ENCODE measurements at places on chromosomes 16 and 17.

GRCh38 chr16:27429330-27429871, 27.4 kb downstream of the IL21R start:
- DNase-seq = no peak

DNA sequence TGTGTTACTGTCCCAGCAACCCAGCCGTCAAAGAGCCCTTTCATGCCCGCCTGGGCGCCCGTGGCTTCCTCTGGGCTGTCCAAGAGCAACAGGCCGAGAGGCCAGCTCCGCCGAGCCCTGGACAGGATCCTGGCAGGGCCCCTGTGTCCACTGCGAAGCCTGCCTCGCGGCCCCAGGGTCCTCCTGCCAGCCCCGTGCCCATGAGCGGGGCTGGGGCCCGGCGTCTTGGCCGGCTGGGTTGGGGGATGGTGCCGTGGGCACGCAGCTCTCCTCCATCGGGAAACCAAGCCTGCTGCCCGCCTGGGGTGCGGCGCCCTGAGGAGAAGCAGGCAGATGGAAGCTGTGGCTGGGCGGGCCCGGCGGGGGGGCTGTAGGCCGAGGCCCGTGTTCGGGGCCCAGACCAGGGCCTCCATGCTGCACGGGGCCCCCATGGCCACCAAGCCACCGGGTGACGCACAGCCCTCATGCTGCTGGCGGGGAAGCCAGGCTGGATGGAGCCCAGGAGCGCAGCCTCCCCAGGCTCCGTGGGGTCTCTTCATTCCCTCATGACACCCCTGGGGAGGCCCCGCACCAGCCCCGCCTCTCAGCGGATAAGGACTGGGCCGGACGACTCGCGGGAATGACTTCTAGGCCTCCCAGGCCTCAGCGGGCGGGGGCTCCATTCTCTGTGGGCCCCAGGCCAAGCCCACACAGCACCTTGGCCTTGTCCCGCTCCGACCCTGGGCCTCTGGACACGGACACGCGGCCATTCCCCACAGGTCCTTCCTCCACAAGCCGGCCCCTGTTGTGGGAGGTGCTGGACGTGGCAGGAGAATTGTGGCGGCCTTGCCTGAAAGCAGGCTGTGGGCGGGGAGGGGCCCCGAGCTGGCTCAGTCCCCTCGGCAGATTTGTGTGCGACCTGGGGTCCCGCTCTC, at the start of gene C1QTNF8:
TSS of gene C1QTNF8 (minus strand) at position 76 of the 914 bp plus-strand sequence. CDS start 1,322 bp downstream, outside the sequence.
- DNase-seq = no peak

GRCh38 chr17:49369760-49370159, 7.7 kb upstream of the ZNF652 start:
- no peak for DNase-seq

GRCh38 chr16:68451676-68452075, 3.4 kb upstream of the SMPD3 start:
- DNase-seq = no peak

DNA sequence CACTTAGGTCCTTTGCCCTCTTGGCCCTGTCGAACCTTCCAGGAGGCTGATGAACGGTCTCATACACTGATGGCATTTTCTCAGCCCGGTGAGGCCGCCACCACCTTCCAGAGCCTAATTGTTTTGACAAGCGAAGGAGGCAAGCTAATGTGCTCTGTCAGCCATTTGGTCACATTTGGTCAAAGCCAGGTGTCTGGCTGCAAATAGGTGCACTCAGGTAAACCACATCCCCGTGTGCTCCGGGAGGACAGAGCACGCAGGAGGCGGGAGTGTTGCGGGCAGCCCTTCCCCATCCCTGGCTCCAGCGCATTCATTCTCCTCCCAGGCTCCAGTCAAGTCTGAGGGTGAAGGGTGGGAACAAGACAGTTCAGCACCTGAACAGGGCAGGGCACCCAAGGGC, 240.1 kb downstream of the MSI2 start:
- DNase-seq = no peak

- peak; percentile 72 for DNase-seq
Observed at GRCh38 chr16:4218202-4218601, 23.7 kb downstream of the SRL start.

GRCh38 chr17:33178681-33179080, 114.4 kb downstream of the ASIC2 start:
- DNase-seq = peak; percentile 12

GRCh38 chr17:48335146-48335784, 94.7 kb downstream of the SKAP1 start:
- no peak for DNase-seq
